ENCODE measurements at places on chromosomes 4 and X. TPM values are rescaled to one million over a fixed set of nuclear protein-coding genes. Genes with fewer than 3 reads are reported as not detected.

Gene NPNT
- total RNA-seq, result 11.1 TPM

Gene EVC2
- total RNA-seq, result 1.3 TPM

Gene SLC38A5
- total RNA-seq, result 2.2 TPM

Gene CCDC110
- 0.67 TPM for total RNA-seq

Gene UGT2A1
- total RNA-seq, result not detected

Gene GPC3
- total RNA-seq, result 1.6 TPM

Gene ASB12
- total RNA-seq, result 4.1 TPM

Gene GRIA3
- 14.2 TPM for total RNA-seq

DNA sequence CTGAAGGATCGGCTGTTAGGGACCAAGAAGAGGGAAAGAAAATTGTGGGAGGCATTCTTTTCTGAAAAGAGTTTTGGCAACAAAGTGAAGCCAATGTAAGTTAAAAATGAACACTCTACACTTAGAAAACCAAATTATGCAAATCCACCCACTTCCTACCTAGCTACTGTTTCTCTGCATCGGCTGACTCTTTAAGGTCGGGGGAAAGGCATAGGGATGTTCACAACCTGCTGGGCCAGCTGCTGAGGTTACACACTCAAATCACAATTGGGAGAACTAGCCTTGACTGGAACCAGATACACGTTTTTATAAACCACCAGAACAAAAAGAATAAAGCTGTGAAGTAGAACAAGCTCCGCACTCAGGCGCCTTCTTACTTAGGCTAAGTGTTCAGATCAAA, 165.7 kb downstream of the LDB2 start:
- DNase-seq, result no peak

GRCh38 chr4:159024266-159024665, 78.6 kb upstream of the RAPGEF2 start:
- no peak for DNase-seq

DNA sequence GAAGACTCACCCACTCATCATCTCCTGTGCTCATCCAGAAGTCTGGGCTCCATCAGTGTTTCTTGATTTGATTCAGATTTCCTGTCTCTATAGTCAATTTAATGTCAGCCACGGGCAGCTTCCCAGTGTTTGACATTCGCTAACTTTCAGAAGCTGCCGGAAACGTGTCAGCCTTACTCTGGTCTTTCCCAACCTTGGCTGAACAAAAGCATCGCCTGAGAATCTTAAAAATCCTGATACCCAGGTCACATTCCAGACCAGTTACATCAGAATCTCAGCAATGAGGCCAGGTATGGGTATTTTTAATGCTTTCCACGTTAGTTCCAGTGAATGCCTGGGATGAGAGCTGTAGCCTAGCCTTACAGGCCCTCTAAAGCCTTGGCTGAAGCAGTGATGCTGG, 233.8 kb downstream of the FRMPD4 start:
- DNase-seq, result no peak

DNA sequence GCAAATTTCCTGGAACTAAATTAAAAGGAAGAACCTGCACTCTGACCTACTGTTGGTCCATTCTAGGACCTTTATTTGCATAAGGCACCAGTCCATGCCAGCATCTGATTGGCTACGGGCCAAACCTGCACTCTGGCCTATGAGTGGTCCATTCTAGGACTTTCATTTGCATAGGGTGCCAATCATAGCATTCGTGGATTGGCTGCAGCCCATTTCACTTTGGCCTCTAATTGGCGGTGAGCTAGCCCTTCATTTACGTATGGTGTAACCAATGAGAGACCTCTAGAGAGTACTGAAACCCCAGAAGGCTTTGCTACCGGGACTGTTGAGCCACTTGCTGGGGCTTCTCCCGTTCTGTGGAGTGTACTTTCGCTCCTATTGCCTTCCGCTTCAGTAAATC, 6.1 kb upstream of the RNF175 start:
- no peak for DNase-seq

- no peak for DNase-seq
These were observed 22.9 kb downstream of the PABPC4L start for GRCh38 chr4:134178706-134179105.

GRCh38 chrX:119427795-119428185, 28.7 kb downstream of the SLC25A43 start:
- no peak for DNase-seq

DNA sequence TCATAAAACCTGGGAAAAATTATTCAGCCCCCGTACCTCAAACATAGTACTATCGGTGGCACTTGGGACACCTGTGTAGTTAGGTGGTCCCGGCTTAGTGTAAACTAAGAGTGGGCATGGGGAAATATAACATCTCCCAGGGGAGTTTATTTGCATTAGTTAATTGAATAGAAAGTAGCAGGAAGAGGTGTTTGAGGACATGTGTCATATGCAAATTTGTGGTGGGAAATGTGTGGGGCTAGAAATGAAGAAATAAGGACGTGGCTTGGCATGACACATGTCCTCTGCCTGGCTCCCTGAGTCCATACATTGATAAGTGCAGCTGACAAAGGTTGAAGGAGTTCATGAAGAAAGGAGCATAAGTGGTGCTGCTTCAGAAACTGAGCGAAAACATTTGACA, 483.6 kb downstream of the SH2D1A start:
- no peak for DNase-seq

DNA sequence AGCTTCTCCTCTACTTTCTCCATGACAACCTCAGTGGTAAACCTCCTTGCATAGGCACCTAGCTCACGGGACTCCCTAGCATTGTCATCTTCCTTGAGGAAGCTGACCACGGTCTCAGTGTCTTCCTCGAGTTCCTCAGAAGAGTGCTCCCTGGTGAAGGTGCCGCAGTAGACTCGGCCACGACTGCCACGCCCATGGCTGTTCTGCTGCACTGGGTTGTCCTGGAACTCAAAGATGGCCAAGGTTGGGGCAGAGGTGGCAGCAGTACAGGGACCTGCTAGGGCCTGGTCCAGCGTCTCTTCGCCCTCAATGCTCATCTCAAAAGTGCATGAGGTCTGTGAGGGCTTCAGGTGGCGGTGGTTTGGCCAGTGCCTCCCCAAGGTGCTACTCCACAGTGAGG, 147.9 kb upstream of the ARHGEF9 start:
- no peak for DNase-seq

GRCh38 chr4:103012060-103012459, 7.4 kb downstream of the SLC9B1 start:
- no peak for DNase-seq

GRCh38 chrX:16771483-16772398, 14.5 kb upstream of the TXLNG start:
- no peak for DNase-seq
